AG04450 (cell line): ENCODE measurements at places on chromosomes 3 and 15.

- DNase-seq, result no peak
Observed at GRCh38 chr3:7546253-7546652, 685.3 kb downstream of the GRM7 start.

- no peak for DNase-seq
Observed at GRCh38 chr3:8579096-8579495, 65.5 kb downstream of the SSUH2 start.

DNA sequence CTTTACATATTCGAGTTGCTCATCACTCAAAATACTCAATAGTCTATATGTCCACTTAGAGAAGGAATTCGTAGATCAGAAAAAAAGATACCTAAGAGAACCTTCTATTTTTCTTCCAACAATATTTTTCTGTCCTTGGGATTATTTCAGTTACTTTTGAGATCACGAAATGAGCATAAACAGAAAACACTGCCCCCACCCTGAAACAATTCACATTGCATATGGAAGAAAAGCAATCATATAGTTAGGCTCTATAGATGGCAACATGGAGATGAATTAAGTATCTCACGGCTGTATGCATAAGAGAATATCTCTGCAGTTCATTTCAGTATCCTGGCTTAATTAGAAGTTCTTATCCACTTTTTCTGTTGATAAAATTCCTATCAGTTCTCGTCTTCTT, 391.1 kb downstream of the FGF12 start:
- no peak for DNase-seq

DNA sequence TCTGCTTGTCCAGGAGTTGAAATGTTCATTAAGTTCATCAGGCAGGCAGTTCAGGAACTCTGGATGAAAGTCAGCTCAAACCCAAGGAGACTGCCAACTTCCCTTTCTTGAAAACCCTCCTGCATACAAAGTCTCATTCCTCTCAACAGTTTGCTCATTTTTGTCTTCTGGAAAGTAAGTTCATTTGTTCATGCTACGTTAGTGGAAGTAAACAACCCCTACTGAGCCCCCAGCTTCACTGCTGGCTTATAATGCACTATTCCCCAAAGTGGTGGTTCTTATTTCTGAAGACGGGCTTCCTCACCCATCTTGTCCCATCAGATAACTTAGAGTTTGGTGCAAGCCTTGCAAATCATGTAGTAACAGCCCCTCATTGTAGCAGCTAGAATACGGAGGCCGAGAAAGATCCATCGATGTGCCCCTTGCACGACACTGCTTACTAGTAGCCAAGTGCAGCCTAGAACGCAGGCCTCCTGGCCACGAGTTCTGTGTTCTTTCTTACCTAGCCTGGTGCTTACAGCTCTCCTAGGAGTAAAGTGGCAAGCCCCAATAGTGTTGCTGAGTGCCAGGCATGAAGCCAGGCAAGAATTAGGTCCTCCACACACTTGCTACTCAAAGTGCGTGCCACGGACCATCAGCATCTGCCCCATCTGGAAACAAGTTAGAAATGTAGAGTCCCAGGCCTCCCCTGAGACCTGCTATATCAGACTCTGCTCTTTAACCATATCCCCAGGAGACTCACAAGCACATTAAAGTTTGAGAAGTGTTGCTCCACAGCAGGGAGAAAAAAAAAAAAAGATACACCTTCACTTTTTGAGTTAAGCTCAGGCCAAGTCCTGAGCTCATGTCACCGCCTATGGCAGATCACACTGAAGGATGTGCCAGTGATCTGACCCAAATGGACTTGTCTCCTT, 82.5 kb downstream of the RFTN1 start:
- DNase-seq, result no peak

GRCh38 chr15:57758560-57758959, 52.0 kb downstream of the POLR2M start:
- no peak for DNase-seq

DNA sequence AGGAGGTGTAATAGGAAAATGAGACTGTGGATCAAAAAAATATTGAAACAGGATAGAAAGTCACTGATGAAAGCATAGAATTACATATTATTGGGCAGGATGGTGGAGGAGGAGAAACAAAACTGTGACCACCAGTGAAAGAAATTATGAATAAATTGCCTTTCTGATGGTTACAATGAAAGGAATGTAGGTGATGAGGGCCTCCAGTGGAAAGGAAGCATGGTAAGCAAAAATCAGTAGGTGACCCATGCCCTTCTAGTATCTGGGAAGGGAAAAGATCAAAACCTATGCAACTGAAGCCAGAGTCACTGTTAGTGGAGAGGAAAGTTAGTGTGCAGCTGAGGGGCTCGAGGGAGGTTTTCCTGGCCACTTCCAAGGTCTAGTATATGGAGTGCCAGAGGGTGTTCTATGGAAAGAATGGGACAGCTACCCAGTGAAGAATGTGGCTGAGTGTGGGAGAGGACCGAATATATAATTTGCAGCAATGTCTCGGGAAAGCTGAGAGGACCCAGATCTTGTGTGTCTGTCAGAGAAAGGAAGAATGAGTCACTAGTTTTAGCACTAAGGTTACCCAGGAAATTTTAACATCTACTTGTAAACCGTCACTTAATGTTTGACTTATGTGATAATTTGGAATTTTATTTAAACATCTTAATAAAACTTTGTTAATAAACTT, 146.2 kb downstream of the NFKBIZ start:
- no peak for DNase-seq

DNA sequence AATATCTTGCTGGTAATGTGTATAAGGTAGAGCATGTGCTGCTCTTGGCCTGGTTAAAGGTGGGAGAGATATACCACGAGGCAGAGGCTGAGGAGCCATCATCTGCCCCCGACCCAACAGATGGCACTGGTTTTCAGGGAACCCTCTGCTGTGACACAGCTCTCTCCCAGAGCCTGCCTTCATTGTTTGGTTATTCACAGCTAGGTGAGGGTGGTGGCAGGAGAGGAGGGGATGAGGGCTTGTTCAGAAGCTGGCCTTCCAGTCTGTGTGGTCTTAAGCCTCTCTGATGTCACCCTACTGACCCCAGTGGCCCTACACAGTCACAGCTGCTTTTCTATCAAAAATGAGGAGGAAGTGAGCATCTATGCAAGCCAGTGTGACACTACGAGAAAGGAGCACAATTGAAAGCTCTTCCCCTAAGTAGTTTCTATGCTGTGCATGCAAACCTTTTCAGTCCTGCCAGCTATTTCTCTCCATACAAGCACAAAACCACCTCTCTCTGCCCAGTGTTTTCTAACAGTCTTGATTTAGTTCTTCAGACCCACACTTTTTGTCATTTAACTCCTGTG, 258.4 kb upstream of the AGTR1 start:
- no peak for DNase-seq

GRCh38 chr15:55823191-55823670, 80.3 kb upstream of the PRTG start:
- peak; percentile 33 for DNase-seq

GRCh38 chr3:127894481-127894880, 20.6 kb upstream of the KBTBD12 start:
- DNase-seq, result no peak

DNA sequence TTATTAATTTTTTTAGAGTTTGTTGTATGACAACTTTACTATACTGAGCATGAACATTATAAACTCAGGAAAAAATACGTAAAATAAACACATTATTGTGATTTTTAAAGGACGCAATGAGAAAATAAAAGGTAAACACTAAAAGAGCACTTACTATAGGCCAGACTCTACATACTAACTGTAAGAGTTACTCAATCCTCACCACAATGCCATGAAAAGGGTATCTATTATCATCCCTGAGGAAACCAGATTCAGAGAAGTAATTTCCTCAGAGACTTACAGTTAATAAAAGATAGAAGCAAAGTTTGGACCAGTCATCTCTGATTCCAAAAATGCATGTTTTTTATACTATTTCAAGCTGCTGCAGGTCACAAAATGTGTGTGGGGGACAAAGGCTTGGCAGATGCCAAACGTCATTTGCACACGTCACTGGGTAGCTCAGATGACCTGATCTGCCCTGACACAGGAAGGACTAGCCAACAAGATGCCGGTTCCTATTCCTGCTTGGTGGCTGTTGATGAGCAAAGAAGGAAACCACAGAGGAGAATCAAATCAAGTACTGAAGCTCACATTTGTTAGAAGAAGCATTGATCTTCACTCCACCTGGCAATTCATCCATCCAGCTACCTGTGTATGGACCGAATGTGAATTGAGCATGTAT, 42.3 kb downstream of the KLHL6 start:
- DNase-seq, result no peak

DNA sequence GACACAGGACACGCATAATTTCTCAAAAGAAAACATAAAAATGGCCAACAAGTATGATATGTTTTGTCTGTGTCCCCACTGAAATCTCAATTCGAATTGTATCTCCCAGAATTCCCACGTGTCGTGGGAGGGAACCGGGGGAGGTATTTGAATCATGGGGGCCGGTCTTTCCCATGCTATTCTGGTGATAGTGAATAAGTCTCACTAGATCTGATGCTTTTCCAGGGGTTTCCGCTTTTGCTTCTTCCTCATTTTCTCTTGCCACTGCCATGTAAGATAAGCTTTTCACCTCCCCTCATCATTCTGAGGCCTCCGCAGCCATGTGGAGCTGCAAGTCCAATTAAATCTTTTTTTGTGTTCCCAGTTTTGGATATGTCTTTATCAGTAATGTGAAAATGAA, 12.1 kb upstream of the POU1F1 start:
- DNase-seq, result no peak

GRCh38 chr3:12424635-12425319, 59.5 kb upstream of the TSEN2 start:
- DNase-seq, result no peak

GRCh38 chr3:100360757-100361496, 26.4 kb downstream of the NIT2 start:
- no peak for DNase-seq

DNA sequence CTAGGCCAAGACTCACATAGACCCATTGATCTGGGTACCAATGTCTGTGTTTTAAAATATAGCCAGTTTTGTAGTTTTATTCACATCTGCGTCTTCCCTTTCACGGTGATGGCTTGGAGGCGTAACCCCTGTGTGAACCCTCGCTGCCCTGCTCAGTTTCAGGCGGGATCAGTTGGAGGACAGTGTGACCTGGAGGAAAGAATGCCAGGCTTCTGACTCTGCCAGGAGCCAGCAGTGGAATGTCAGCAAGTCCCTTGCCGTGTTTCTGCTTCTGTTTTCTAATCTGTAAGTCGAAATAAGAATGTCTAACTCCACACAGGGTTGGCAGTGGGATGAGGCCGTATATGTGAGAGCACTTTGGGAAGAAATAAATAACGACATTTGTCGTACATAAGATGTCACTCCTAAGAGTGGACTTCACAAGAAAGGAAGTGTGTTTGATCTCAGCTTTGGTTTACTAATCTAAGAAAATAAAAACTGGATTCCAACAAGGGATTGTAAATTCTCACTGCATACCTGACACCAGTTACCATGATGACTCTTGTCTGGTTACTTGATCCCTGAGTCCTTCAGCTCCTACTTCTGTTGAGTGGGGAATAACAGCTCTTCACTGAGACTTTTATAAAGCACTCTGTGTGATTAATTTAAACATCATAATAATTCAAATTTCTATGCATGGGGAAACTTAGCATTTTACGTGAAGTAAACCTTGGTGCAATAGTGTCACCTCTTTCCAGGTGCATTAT, 6.3 kb upstream of the CA12 start:
- DNase-seq, result no peak

- DNase-seq, result no peak
Observed at GRCh38 chr3:57382933-57383332, 90.4 kb upstream of the ASB14 start.

GRCh38 chr3:185935465-185936272, 2.1 kb downstream of the TRA2B start:
- no peak for DNase-seq

GRCh38 chr15:40510201-40510600, 39.4 kb downstream of the CHST14 start:
- DNase-seq, result no peak

DNA sequence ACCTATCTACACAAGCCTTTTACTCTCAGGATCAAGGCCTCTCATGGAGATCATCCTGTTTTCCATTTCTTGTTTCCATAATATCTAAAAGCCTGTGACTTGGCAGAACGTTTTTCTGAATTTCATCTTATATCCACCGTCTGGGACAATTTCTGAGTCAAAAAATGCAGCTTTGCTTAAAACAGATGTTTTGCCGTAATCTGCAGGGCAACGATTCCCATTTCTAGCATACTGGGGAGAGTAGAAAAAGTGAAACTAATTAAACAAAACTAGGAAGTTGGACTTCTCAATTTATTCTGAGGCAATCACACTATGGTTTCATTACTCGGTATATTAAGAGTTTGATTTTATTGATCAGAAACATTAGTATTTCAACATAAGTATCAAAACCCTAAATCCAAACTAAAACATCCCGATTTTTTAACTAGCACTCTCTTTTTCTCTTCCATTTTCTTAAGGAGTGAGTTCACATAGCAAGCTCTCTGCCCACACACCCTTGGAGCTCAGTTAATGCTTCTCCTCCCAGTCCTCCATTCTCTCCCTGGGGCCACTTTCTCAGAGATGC, 33.6 kb downstream of the SPATA12 start:
- no peak for DNase-seq

- no peak for DNase-seq
Observed at GRCh38 chr3:160314995-160315394, 84.0 kb downstream of the IFT80 start.

DNA sequence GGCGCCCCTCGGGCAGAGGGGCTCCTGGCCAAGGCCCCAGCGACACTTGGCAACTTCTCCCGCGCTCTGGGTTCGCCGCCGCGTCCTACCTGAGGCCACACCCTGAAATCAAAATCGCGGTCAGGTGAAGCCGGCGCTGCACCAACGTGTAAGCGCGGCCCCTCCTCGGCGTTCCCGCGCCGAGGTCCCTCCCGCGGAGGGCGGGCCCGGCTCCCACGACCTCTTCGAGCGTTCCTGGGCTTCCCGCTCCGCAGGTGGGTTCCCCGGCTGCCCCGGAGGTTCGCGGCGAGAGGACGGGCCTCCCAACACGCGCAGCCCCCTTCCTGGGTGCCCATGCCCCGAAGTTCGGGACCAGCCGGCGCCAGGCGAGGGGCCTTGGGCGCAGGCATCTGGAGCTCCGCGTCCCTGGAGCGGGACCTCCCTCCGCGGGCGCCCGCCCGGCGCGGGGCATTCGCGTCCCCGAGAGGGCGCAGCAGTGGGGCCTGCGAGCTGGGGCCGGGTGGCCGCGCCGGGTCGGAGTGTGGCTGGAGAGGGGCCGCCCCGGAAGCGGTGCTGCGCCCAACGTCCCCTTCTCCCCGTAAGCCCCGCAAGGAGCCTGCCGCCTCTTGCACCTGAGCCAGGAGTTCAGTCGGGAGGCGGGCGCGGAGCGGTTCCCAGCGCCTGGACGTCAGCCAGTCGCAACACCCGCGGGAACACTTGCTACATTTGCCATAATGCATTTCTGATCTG, 13.7 kb downstream of the PAK6 start:
- no peak for DNase-seq

- no peak for DNase-seq
Observed at GRCh38 chr3:190169877-190170276, 49.2 kb upstream of the P3H2 start.
